ENCODE measurements at places on chromosomes 7 and 10.

- no peak for DNase-seq
These were observed 8.2 kb downstream of the CCSER2 start for GRCh38 chr10:84336406-84337090.

GRCh38 chr10:25175527-25176420 lies 973 bp downstream of the GPR158 start:
- peak; percentile 86 for DNase-seq

DNA sequence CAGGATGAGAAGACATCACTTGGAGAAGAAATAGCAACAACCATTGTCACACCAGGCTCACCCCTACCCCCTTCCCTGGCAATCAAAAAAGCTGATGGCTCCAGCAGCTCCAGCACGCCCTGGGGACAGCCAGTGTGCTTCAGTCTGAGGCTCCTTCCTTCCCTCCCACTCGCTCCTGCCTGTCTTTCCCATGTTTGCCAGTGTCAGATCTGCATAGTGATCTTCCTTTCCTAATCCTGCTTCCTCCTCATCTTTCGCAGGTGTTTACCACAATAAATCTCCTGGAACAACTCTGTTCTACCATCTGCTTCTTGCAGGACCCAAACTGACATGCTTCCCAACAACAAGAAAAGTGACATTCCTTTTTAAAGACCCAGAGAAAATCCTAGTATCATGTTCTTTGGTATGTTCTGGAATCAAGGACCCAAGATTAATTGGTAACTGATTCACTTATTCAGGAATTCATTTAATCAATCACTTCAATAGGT lies 57.1 kb downstream of the STEAP1B start:
- DNase-seq: no peak

- no peak for DNase-seq
These were observed 47.6 kb upstream of the CYP2C8 start for GRCh38 chr10:95116869-95117269.

- no peak for DNase-seq
These were observed 117.2 kb downstream of the PIP4K2A start for GRCh38 chr10:22597138-22597537.

DNA sequence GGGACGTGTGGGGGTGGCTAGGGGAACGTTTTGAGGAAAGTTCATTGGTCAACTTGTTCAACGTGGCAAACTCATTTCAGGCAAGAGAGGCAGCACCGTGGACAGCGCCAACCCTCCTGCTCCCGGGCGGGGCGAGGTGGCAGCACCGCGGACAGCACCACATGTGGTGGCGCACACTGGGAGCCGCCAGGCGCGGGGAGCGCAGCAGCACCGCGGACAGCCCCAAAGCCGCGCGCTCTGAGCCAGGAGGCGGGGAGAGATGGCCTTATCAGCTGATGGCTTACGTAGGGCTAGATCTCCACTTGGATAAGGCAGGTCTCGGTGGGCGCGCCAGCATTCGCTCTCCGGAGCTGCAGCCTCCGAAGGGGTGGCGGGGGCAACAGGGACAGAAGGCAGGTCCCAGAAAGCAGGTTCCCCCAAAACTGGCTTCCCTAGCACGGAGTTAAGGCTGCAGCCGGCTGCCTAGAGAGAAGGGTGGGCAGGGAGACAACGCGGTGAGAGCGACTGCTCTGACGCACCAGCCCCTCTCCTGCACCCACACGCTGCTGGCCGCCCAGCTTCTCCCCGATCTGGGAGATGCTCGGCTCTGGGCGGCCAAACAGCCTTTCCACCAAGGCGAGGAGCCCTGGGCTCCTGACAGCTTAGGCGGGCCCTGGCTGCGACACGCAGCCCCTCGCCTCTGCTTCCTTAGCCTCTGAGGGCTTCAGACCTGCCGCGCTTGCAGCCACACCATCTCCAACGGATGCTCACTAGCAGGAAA lies at the start of gene HTR5A:
HTR5A (plus strand) TSS at position 333 of the 760 bp plus-strand sequence. CDS start 576 bp downstream, outside the sequence.
- no peak for DNase-seq

DNA sequence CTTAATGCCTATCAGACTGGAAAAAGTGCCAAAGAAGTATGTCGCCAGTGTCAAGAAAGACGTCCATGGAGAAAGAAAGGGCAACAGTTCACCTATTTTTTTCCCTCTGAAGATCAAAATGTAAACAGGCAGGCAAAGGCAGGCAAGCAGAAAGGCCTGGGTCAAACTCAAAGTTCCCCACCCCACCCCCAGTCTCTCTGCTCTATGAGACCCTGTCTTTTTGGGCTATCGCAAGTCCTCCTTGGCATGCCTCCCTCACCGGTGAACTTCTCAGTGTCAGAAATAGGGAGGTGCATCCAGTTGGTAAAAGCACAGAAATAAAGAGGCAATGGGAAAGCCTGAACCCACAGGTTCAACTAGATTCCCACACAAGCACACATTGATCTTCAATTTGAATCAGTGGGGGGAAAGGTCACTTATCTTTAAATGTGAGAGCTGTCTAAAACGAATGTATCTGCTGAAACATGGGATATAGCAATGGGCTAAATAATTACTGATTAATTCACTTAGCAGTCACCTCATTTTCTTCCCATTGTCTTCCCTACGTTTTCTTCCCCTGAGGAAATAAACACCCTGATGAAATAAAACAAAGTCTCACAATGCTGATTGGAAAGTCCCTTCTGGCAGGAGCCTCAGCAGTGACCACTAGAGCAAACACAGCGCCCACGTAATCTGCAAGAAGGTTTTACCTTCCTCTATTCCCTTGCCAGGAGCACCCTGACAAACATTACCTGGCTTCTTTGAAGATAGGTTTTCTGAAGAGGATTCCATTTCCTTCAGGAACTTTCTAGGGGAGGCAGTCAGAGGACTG lies 31.1 kb downstream of the JAZF1 start:
- no peak for DNase-seq

- no peak for DNase-seq
These were observed 54.1 kb upstream of the ANTXRL start for GRCh38 chr10:46232666-46233065.

DNA sequence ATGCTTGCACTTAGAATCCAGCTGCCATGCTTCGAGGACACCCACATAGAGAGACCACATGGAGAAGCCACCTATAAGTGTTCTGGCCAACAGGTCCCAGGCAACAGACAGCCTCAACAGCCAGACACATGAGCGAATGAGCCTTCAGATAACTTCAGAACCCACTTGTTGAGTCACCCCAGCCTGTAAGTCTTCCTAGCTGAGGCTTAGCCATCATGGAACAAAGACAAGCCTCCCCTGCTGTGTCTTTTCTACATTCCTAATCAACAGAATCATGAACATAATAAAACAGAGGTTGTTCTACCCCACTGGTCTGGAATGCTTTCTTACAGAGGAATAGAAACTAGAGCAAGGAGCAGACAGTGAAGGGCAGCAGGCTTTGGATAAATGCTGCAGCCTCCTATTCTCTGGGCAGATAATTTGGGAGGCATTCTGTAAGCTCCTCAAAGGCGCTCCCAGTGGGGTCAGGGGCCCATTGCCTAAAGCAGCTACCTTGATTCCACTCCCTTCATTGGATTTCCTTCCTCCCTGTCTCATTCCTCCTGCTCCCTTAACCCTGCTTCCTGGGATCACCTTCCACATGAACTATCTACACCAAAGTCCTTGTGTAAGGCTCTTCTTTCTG lies 4.6 kb downstream of the TLL2 start:
- DNase-seq: no peak

GRCh38 chr10:132102717-132103110 lies 37.0 kb downstream of the JAKMIP3 start:
- no peak for DNase-seq

DNA sequence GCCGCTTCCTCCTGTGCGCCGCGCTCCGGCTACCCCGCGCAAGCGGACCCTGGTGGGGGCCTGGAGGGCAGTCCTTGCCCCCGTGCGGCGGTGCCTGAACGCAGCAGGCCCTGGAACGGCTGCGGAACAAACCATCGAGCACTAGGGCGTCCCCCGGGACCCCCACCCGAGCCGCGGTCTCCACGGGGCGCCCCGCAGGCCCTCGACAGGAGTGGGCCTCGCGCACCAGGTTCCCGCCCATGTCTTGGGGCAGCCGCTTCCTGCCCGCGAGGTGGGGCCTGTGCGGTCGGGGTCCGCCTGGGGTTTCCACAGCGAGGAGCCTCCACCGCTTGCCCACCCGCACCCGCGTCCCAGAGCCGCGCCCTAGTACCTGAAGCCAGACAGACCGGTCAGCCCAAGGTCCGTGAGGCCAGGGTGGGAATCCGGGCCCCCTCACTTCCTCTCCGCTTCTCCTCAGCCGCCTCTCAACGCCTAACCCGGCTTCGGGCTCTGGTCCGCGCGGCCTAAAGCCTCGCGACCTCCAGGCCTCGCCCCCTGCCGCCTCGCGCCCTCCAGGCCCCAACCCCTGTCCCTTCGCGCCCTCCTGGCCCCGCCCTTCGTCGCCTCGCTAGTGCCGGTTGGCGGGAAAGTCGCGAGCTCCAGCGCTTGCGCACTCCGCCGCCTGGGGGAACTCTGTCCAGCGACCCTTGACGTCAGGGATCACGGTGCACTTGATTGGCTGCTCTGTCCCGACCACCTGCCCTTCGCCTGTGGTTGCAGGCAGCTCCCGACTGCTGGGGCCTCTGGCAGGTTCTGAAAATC lies 7.0 kb upstream of the GBX1 start:
- no peak for DNase-seq

- DNase-seq: no peak
These were observed 18.5 kb downstream of the HYAL4 start for GRCh38 chr7:123863461-123863860.

- DNase-seq: no peak
These were observed 223.8 kb upstream of the KAT6B start for GRCh38 chr10:74602576-74602975.

DNA sequence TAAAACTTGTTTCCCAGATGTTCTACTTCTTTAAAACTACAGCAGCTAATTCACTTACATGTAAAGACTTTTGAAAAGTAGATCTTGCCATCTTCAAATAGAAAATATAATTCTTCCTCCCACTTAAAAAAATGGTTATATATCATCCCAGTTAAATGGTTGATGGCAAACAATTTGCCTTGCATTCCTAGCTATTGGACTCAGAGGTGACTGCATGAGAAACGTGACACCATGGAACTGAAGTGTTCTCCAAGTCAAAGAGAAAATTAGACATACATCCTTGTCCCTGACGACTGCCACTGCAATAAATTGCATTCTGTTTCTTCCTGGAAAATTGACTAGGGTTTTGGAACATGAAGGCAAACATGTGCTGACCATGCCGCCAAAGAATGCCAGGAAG lies 95.0 kb upstream of the POM121L12 start:
- no peak for DNase-seq

DNA sequence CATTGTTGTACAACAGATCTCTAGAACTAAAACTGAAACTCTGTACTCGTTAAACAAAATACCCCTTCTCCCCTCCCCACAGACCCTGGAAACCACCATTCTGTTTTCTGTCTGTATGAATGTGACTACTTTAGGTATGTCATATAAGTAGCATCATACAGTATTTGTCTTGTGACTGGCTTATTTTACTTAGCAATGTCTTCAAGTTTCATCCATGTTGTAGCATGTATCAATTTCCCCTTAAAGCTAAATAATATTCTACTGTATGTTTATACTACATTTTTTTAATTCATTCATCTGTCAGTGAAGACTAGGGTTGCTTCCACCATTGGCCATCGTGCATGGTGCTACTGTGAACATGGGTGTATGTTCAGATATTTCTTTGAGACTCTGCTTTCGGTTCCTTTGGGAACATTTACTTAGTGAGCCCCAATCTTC lies 71.2 kb upstream of the RPA3 start:
- DNase-seq: no peak

DNA sequence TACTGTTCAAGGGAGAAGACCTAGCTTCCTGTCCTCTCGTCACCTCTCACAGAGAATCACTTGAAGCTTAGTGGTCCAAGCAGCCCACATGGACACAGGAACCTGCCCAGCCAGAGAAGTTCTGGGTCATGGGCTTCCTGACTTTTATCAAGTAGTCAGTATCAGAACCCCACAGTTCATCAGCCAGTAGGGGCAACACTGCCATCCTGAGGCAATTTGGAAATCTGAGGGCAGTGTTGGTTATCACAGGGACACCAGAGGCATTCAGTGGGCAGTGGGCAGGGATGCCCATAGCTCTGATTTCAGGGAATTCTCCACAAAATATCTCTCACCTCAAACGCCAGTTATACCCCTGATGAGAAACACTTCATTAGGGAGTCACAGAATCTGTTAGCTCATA lies 22.5 kb upstream of the MGAM2 start:
- no peak for DNase-seq

- peak; percentile 92 for DNase-seq
These were observed 493.5 kb downstream of the DNAJB6 start for GRCh38 chr7:157830331-157830730.

DNA sequence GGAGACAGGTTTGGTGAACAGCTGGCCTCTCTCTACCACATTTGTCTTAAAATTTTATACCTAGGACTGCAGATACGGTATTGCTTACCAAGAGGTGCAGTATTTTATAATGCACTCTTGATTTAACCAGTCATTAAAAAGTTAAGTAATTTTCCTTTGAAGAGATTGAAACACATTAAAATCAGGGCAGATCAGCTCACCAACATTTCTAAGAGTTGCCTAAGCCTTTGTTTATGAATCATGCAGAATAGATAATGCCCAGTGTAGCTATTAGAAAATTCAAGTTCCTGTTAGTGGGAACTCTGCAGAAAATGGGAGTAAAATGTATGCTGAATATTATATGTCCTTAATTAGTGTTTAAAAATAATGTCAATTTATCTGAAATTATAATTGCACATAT lies 140.2 kb upstream of the PRPS1L1 start:
- no peak for DNase-seq

- no peak for DNase-seq
These were observed 48.8 kb upstream of the CHST15 start for GRCh38 chr10:124142006-124142739.

GRCh38 chr7:6386779-6387178 lies 61.0 kb downstream of the DAGLB start:
- no peak for DNase-seq

- DNase-seq: no peak
These were observed 64.4 kb downstream of the GRB10 start for GRCh38 chr7:50718311-50718710.

- peak; percentile 87 for DNase-seq
These were observed 6.7 kb downstream of the ATP6V1F start for GRCh38 chr7:128869138-128869943.

DNA sequence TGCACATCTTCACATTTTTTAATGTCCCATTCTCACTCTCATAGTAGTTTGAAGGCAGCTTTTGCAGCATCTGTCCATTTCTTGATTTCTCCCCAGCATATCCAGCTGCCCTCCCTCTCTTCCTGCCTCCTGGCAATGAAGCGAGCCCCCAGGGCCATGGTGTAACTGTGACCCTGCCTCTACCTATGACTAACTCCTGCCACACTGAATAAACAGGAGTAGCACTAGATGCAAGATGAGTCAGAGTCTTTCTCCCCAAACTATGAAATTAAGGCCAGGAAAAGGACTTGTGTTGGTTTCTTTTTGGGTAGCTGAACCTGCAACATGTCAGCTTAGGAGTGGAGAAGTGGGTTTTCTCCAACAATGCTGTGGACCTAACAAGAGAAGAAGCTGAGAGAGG lies 329.0 kb downstream of the RNLS start:
- peak; percentile 11 for DNase-seq

GRCh38 chr7:95619921-95620320 lies 23.6 kb upstream of the PDK4 start:
- no peak for DNase-seq
